ENCODE measurements at places on chromosomes 1 and 21.

GRCh38 chr1:218809625-218810024 is 364.1 kb upstream of the LYPLAL1 start:
- no peak for DNase-seq

DNA sequence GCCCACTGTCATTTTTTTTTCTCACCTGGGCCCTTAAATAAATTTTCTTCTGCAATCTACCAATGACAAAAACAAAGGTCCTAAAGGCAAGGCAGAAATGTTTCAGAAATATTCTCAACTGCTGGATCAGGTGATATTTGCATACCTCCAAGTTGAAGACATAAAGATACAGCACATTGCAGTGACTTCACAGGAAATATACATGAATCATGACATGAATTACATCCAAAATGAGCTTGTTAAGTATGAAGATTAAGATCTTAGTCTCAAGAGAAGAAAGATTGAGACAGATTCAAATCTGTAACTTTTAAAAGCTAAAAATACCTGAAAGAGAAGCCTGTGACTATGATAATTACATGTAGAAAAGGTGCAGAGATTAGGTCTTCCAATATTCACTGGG is 207.8 kb downstream of the SIPA1L2 start:
- DNase-seq: no peak

DNA sequence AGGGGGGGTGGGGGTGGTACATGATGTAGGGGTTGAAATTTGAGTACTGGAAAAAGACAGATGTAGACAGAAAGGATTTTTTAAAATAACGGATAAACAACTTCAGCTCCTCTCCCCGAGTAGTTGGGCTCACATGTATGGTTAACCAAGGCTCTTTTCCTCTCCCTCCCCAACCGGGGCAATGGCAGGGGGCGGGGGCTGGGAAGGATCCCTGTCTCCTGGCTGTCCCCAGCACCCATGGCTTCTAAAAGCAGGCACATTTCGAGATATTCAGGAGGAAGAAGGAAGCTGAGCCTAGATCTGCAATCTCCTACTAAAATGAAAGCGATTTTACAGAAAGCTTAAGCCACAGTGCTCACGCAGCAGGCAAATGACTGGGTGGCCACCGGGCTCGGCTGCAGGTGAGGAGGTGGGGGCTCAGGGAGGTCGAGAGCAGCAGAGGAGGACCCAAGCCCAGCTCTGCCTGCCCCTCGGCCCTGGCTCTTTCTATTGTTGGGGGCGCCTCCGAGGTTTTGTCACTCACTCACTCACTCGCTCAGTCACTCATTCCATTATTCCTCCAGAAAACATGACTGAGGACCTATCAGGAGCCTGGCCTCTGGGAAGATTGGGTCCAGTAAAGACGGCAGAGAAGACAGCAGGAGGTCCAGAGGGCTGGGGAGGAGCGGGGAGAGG is 573.3 kb downstream of the PTPRU start:
- no peak for DNase-seq

GRCh38 chr1:79874289-79874688 is 867.8 kb upstream of the ADGRL4 start:
- no peak for DNase-seq

- no peak for DNase-seq
These were observed 161.7 kb downstream of the FCRL5 start for GRCh38 chr1:157390651-157391050.

DNA sequence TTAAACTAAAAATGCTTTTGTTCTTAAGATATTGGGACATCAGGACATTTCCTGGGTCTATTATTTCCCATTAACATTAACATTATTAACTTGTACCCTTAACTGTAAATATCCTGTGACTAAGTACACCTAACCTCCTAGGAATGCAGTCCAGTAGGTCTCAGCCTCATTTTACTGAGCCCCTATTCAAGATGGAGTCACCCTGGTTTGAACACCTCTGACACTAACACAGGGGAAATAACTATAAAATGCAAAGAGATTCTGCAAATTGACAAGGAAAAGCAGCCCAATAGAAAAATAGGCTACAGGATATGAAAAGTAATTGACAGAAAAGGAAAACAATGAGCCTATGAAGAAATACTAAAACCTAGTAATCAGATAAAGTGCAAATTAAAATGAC is 11.6 kb upstream of the NCMAP start:
- no peak for DNase-seq

DNA sequence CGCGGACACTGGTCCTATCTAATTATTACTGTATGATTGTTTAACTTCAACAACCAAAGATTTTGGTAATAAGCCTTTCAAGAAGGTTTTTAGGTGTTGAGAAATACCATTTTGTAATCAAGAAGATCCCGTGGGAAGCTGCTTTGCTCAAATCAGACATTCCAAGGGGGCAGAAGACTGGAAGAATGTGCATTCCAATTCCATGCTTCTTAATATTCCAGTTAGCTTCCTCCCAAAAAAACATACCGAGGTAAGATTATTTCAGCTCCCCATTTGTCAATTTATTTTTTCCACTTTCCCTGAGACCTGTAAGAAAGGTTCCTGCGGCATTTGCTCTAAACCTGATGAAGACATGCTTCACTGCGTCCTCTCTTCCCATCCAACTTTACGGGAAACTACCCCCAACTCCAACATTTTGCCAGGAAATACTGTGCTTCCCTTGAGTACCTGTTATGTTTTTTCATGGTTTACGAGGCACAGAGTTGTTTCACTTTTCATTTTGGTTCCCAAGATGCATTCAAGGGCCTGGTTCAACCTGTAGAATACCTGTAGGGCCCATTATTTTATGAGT is 4.1 kb downstream of the CNN3 start:
- no peak for DNase-seq

GRCh38 chr21:34864370-34865149 is 184.5 kb downstream of the RUNX1 start:
- no peak for DNase-seq

DNA sequence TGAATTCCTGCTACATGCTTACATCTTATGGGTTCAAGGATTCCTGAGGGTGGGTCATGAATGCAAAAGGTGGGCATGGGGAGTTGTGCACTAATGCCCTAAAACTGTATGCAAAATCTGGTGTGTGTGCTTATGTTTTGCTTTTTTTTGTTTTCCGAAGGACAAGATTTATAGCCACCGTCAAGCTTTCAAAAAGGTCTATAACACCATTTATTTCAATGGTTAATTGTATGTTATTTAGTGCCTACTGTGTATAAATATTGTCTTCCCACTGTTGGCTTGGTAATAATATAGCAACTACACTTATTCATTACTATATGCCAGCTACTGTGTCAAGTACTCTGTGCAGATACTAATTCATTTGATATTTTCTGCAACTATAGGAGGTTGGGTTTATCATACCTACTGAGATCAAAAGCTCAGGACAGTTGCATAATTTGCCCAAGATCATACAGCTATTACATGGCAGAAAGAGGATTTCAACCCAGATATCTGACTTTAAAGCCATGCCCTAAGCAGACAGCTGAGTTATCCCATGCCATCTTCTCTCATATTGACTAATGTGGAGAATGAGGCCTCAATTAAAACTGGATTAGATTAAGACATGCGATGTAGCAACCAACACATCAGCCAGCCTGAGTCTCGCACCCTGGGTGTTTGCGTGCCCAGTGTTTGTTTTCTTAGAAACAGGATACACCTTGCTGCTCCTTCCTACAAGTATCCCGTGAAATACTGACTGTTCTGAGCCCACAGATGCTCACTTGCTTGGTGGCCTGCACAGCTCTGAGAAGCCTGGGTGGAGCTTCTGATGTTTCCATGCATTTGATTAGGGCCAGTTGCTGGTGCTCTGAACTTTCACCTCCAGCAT is 34.6 kb downstream of the GADD45A start:
- no peak for DNase-seq

DNA sequence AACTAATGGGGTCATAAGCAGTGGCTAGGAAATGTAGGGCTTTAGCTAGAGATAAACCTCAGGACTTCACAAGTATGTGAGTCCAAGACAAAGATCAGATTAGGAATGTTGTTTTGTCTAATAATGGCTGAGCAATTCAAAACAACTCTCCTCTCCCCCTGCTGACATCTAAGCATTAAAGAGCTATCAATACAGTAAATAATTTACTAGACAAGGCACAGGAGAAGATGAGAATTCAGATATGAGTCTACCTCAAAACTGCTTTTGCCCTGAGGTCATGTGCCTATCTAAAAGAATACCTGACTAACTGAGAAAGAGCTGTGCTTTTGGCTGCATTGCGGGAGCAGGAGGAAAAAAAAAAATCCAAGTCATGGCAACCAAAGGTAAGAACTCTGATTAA is 86.8 kb downstream of the SPATA17 start:
- no peak for DNase-seq

DNA sequence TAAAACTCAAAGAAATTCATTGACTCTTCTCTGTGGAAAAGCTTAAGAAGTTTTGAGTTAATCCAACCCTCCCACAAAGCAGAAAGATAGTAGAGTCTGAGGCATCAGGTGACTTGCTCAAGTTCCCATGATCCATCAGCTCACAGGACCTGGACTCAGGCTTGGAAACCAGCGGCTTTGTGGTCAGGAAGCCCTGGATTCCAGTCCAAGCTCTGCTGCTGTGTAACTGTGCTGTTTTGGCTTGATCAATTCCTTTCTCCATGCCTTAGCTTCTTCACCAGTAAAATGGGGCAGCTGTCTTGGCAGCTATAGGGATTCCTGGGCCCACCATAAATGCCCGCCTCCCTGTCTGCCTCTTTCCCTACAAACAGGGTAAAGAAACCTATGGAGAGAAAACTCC is 180.2 kb downstream of the HIVEP3 start:
- DNase-seq: no peak

DNA sequence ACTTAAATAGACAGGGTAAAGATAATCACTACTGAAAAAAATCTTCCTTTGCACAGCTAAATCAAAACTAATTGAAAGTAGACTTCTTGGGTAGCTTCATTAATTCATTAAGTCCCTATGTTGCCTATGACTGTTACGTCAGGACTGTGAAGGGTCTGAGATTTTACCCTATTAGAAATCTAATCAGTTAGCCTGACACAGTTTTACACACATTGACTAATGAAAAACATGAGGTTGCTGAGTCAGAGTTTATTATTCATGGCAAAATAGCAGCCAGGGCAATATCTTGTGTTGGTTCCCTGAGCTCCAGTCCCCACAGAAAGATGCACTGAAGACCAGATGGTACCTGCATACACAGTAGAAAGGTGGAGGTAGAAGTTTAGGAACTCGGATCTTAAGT is 262.5 kb upstream of the ZP4 start:
- no peak for DNase-seq

DNA sequence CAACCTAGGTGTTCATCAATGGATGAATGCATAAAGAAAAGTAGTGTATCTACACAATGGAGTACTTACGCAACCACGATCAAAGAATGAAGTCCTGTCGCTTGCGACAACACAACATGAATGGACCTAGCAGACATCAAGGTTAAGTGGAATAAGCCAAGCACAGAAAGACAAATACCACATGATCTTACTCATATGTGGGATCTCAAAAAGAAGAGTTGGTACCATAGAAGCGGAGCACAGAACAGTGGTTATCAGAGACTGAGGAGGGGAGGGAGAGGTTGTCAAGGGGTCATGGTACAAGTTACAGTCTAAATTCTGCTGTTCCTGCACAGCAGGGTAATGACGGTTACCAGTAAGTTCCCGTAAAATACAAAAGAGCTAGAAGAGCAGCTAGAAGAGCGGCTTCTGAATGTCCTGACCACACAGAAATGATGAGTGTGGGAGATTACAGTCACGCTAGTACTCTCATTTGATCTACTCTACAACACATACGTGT is 36.7 kb downstream of the NPHP4 start:
- DNase-seq: no peak

GRCh38 chr1:41812051-41812450 is 106.7 kb downstream of the HIVEP3 start:
- DNase-seq: peak; percentile 67

DNA sequence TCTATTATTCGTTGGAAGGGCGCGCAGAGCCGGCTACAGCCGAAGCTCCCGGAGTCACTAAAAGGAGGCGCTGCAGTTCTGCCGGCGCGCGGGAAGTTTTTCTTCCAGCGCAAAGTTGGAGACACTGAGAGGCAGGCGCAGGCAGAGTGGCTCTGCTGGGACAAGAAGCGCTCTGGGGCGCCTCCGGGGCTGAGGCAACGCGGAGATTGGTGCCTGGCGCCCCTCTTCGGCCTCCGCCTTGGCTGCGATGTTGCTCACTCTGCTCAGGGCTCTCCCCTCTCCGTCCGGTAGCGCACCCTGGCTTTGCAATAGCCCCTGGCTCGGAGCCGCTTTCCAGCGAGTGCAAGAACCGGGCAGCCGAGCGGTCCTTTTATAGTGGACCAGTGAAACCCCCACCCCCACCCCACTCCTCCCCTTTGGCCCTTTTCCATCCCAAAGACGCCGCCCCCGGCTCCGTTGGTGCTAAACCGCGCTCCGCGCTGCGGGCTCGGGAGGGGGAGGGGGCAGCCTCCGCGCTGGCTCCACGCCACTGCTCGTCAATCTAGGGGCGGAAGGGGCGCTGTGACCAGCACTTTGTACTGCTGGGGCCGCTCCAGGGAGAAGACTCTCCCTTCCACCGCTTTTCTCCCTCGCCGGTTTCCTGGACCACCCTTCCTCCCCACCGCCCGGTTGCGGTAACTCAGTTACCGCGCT is at the start of gene ADAMTS1:
TSS of gene ADAMTS1 (minus strand) at position 344 of the 693 bp plus-strand sequence. CDS start 455 bp downstream, outside the sequence.
- DNase-seq: no peak

DNA sequence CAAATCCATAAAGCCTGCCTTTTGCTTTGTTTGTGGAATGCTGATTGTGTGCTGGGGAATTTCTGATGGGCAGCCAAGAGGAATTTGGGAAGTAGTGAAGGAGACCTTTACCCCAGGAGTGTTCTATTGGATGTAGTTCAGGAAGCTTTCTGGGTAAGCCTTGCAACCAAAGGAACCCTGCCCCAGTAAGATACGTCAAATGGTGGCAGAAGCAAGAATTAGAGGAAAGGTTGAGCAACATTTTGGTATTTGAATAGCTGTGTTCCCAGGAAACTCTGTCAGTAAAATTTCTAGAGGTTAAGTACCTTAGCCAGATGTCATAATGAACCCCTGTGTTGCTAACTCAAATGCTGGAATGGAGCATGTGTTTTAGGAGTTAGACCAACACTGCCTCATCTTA is 6.4 kb downstream of the MGST3 start:
- no peak for DNase-seq

DNA sequence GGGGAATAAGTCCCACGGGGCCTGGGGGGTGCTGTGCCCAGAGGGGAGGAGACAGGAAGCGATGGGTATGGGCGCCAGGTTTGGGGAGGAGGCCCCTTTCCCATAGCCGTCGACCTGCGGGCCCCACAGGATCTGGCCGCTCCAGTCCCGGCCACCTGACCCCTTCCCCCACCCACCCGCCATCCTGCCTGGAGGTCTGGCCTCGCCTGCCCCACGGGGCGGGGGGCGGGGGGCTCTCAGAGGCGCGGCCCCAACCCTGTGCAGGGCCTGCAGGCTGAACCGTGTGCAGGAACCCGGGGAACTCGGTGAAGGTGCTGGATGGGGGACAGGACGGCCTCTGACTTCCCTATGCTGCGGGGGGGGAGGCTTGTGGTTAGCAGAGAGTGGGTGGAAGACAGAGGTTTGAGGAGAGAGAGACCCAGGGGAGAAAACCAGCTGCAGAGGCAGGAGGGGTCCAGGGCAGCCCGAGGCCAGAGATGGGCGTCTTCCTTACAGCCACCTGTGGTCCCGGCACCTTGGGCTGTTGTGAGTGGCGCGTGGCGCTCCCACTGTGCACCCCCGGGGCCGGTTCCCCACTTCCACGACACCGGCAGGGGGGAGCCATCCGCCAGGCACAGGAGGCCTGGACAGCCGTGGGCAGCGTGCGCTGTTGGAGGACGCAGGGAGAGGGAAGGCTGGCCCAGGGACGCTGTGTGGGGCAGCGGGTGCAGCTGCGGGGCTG is 2.5 kb upstream of the TNFRSF18 start:
- no peak for DNase-seq

- no peak for DNase-seq
These were observed at the start of gene IFI44 for GRCh38 chr1:78649628-78650027. IFI44 (plus strand) TSS chr1:78649831; CDS start chr1:78650196, 365 bp downstream.

- no peak for DNase-seq
These were observed 228.6 kb downstream of the GRIK1 start for GRCh38 chr21:29711236-29711635.

All from NCI-H1436 (cell line).